Cortex of kidney (tissue), 1 donor: ENCODE measurements at places on chromosomes 11 and 22.

DNA sequence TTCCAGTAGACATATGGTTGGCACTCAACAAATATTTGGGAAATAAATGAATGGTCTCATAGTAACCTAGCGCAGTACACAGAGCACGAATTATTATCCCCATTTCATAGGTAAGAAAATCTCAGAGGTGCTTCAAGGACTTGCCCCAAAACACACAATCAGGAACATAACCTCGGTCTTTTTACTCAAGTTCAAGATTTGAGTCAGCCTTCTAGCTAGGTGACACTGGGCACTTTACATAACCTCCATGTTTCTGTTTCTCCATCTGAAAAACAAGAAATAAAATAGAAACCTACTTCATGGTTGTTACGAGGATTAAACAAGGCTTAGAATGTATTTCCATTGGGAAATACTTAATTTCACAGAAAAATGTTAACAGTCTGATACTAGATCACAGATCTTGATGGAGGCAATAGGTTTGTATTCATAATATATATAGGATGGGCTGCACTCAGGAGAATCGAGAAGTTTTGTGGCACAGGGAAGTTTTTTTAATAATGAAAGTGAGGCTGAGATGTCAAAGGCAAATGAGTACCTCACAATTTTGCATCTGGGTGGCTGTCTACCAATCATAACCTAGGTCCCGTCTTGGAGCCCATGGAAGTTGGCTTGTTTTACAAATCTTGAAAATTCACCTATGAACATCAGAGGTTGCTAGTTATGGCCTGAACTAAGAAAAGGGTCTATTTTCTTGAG lies 147.4 kb upstream of the ZC3H12C start:
- DNase-seq: no peak

DNA sequence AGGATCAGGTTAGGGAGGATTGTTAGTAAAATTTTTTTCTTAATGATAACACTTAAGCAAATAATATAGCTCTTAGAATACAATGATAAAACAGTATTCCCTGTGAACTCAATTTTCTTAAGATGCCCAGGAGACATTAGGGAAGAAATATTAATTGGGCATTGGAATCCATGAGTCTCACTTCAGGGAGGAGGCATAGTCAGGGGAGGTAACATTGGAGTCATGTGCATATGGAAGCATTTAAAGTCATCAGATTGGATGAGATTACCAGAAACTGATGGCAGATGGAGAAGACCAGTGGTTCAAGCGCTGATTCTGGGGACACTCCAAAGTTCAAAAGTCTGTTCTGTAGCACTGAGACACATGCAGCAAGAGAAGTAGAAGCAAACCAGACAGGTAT lies at the start of gene OR9G1:
Gene OR9G1, plus strand, starts transcription at position 301 of the 400 bp plus-strand sequence. CDS start 1,293 bp downstream, outside the sequence.
- DNase-seq: no peak

- DNase-seq: no peak
Observed at GRCh38 chr11:73652046-73652730, 5.8 kb downstream of the PLEKHB1 start.

- DNase-seq: no peak
Observed at GRCh38 chr11:57031556-57031955, 42.8 kb downstream of the OR5AK2 start.

- no peak for DNase-seq
Observed at GRCh38 chr11:103077554-103077953, 14.4 kb downstream of the DCUN1D5 start.

GRCh38 chr11:100629671-100630070 lies 57.4 kb upstream of the ARHGAP42 start:
- DNase-seq: no peak

GRCh38 chr11:772429-773390 lies 4.6 kb downstream of the GATD1 start:
- DNase-seq: no peak

DNA sequence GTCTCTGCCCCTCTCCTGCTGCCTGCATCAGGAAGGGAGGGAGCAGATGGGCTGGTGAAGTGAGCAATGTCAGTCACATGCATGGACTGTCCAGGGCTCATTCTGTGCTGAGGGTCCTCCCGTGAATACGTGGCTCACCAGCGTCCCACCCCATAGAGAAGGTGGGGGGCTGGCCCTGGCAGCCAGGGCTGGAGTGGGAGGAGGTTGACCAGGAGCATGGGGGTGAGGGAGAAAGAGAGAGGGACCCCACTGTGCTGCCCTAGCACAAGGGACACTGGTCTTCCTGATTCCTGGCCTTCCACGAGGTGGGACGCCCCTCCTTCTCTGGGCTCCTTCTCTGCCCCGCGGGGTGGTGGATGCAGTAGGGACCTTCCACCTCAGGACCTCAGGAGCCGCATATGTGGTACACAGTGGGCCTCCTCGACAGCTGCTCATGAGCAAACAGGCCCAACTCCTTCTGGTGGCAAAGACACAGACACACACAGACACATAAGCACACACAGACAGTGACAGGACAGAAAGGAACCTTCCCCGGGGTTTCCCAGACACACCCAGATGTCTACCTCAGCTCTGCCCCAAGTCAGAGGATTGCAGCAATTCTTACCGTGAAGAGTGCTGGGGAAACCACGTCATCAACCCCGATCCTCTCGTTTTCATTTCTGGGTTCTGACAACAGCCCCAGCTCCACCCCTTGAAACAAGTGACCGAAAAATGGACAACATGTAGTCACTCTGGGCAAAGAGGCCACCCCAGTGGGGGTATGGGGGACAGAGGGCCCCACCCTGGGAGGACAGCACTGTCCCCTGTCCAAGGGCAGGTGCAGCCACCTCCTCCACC lies 3.6 kb upstream of the APOBEC3A start:
- DNase-seq: no peak

DNA sequence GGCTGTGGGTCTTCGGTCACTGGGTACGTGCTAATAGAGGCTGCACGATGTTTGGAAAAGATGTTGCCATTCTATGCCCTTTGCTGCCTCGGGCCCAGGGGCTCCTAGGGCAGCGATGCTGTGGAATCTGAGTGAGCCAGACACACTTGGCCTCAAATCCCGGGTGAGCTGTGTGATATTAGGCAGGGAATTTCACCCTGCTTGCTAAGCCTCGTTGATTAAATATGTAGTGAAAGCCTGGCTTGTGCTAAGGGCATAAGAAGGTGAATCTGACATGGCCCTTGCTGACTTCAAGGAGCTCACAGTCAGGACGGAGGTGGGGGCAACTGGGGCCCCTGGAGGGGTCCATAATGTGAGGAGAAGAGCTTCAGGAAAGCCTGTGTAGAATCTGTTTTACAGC lies 5.4 kb upstream of the HMOX1 start:
- DNase-seq: no peak

GRCh38 chr11:107043242-107044006 lies 25.1 kb upstream of the GUCY1A2 start:
- DNase-seq: no peak

GRCh38 chr22:49103314-49104059 lies 724.2 kb downstream of the BRD1 start:
- DNase-seq: no peak

- DNase-seq: no peak
Observed at GRCh38 chr11:27470166-27470565, 2.4 kb downstream of the LGR4 start.

DNA sequence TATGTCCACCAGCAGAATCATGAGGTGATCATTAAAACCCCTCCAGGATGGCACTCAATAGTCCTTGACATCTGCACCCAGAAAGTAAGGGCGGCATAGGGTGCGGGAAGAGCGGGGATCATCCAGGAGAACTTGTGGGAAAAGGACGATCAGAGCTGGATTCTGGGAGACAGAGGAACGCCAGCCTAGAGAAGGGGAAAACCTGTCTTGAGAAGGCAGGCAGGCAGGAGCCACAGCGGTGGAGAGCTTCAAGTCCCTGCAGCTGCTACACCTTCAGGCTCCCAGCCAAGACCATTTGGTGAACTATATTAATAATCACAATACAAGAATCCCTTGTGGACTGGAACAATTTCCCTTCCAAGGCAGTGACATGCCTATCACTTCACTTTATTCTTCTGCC lies 134.3 kb downstream of the BUD13 start:
- no peak for DNase-seq

DNA sequence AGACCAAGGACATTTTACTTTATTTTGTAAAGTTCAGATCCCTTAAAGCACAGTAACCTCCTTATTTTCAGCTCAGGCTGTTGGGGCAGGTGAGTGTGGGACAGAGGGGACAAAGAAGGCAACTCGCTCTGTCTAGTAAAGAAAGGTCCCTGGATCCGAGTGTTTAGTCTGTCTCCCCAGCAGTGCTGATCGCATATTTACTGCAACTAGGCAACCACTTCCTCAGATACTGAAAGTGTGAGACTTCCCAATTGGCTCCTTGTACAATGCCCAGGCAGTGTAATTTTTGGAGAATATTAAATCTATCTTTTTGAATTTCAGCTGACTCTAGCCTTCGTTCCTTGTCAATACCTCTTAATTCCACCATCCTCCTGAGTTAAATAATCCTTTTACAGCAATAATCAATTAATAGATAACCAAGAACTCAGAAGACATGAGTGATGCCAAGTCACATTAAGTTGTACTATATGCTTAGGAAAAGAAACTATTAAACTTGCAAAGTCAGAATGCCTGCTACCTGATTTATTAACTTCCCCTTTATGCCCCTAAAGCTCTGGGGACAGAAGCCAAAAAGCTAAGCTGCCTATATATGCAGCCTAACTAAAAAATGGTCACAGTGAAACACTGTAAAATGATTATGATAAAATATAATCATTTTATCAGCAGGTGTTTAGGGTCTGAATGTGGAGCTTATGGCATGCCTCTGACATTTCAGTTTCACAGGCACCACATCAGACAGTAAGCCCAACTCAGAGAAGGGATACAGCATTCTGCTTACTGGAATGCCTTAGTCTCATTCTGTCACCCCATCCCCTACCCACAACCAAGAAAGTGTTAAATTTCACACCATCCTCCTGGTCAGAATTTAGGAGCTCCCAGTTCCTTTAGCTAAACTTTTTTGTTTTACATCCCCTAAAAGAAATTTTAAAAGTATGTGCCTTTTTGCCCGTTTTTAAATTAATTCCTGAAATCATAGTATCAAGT lies 138.7 kb downstream of the TRIM44 start:
- DNase-seq: no peak

GRCh38 chr11:27347359-27348339 lies 15.4 kb downstream of the CCDC34 start:
- no peak for DNase-seq

DNA sequence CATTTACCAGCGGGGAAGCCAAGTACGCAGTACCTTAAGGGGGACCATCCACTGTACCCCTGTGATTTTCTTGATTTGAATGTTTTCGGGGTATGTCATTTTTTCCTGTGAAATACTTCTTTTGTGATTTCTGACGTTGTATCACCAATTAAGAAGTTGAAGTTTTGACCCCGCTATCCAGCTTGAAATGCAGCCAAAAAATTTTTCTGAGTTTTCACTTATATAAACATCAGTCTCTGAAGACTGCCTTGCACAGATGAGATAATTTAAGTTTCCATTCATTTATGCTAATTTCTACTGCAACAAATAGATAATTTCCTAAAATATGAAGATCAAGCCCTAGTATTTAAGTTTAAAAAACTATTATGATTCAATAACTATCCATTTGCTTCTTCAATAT lies 20.0 kb downstream of the CTSC start:
- DNase-seq: no peak

GRCh38 chr11:118156531-118157185 lies 4.0 kb upstream of the SCN4B start:
- DNase-seq: no peak

GRCh38 chr11:126466236-126467045 lies 111.0 kb downstream of the ST3GAL4 start:
- no peak for DNase-seq

DNA sequence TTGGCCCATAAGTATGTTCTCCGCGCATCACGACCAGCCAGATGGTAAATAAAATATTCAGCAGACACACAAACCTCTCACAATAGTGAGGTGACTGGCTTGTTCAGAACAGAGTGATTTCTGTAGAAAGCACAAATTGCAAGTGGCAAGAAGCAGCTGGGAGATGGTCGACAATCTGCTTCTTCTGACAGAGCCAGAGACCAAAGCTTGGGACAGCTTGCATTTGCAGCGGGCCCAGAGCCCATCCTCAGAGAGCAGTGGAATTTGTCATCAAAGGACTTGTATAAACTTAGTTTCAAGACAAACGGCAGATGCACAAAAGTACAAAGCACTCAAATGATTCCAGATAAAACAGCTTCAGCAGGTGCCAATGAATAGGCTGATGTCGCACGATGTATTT lies 7.6 kb upstream of the GALNT18 start:
- DNase-seq: no peak

GRCh38 chr22:44802071-44802700 lies 49.8 kb downstream of the ARHGAP8 start:
- DNase-seq: no peak

- no peak for DNase-seq
Observed at GRCh38 chr22:39123751-39124581, 26.9 kb downstream of the APOBEC3H start.

- DNase-seq: no peak
Observed at GRCh38 chr11:35013514-35014233, 97.3 kb downstream of the PDHX start.

DNA sequence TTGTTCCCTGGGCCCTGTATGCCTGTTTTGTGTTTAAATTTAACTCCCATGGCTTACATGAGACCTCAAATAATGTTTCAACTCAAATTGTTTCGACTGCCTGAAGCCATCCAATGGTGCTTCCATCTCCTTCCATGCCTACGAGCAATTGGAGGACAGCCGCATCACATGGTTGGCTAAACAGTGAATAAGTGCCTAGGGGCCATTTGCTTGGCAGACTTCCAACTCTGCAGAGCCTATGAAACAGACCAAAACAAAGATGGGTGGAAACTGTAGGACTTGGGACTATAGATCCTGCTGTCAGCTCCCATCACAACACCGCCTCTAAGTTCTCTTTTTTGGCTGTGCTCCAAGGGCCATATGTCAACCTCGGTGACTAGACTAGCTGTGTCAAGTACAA lies 84.1 kb downstream of the PARVA start:
- no peak for DNase-seq

DNA sequence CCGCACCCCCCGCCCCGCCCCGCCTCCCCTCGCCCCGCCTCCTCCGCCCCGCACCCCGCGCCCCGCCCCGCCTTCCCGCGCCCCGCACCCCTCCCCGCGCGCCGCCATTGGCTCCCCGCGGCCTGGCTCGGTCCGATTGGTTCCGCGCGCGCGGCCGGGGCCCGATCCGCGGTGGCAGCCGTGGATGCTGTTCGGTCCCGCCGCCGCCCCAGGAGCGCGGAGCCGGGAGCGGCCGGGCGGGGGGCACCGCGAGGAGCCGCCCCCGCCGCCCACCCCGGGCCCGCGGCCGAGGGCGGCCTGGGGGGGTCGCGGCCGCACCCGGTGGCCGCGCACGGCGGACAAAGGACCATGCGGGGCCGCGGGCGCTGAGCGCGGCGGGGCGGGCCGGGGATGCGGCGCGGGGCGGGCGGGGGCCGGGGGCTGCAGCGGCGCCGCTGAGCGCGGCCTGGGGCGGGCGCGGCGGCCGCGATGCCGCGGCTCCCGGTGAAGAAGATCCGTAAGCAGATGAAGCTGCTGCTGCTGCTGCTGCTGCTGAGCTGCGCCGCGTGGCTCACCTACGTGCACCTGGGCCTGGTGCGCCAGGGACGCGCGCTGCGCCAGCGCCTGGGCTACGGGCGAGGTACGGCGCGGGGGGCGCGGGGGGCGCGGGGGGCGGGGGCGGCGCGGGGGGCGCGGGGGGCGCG lies at the start of gene B4GALNT4:
Gene B4GALNT4, plus strand, starts transcription at position 164 of the 683 bp plus-strand sequence. Its CDS starts 305 bp downstream, at position 469.
- DNase-seq: no peak

- no peak for DNase-seq
Observed at GRCh38 chr22:44159221-44159620, 21.5 kb upstream of the PARVG start.
